ENCODE measurements at places on chromosomes 4 and X.
A peak's percentile ranks its signal among the peaks of the same experiment; 100 is the strongest.

GRCh38 chr4:153349206-153349805 lies 4.8 kb downstream of the MND1 start:
- DNase-seq = peak; percentile 61

GRCh38 chr4:10180927-10181744 lies 64.5 kb upstream of the WDR1 start:
- DNase-seq = peak; percentile 26

- no peak for DNase-seq
Measured at GRCh38 chr4:22030881-22031280, 82.3 kb upstream of the KCNIP4 start.

DNA sequence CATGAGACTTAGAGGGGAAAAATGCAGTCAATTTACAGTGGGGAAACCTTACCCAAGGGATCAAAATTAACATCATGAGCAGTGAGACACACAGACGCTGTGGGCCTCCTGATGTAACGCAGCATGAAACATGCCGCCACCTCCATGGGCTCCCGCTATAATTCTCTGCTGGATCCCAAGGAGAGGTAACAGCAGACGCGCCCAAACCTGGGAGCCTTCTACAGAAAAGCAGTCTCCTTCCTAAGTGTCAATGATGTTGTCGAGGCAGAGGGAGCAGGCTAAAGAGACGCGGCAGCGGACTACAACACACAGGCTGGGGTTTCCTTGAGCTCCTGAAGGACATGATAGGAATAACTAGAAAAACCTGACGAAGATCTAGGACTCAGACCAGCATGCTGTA lies 142.3 kb downstream of the AFAP1 start:
- no peak for DNase-seq

DNA sequence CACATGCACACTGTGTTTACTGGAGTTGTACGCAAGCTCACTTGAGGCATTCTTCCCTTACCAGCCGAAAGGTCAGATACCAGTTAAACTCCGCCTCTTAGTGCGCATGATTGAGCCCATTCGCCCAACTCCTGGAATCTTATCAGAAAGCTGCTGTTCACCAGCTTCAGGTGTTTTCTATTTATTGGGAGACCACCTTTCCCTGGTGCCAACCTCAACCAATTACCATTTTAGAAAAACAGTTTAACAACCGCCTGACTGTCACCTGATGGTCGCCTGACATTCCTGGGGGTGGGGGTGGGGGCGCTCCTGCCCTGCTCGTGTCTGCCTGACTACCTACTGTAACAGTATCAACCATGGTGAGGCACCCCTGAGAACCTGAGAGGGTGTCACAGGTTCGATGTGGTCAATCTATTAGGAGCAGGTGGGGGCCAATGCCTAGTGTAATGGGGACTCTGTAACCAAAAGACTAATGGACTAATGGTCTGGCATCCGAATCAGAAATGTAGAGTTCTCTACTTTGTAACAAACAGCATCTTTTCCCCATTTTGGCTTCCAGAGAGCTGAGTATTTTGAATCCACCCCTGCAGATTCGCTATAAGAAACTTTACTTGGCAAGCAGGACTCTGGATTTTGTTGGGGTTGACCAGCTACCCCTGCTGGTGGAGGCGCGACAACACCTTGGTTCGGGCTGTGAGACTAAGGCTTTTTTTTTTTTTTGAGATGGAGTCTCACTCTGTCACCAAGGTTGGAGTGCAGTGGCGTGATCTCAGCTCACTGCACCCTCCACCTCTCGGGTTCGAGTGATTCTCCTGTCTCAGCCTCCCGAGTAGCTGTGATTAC lies 58.2 kb upstream of the ZNF157 start:
- DNase-seq = peak; percentile 65

GRCh38 chrX:114964374-114964773 lies 53.0 kb downstream of the IL13RA2 start:
- no peak for DNase-seq

DNA sequence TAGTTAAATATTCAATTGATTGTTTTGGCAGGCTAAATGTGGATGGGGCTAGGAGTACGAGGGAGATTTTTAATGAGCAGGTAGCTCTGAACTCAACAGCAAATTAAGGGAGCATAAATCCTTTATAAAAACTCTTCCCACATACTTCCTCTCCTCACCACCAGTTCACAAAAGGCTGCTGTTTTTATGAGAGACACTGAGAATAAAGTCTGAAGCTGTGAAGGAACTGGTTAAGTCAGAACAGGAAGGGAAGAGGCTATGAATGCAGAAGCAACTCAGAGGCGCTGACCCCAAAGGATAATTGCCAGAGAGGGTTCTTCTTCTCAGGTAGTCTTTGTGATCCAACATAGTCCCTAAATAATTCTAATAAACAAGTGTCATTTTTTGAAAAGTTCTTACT lies 406.1 kb downstream of the GPM6A start:
- no peak for DNase-seq

DNA sequence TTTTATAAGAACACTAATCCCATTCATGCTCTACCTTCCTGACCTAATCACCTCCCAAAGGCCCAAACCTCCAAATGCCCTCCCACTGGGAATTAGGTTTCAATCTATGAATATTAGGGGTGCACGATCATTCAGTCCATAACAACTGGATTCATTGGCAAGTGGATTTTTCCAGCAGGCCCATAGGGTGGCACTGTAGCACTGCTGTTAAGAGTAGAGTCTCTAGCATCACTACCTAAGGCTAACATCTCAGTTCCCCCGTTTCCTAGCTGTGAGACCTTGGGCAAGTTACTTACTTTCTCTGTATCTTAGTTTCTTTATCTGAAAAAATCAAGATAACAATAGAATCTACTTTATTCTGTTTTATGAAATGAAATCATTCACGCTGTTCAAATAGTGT lies 315.8 kb downstream of the STIM2 start:
- DNase-seq = no peak

DNA sequence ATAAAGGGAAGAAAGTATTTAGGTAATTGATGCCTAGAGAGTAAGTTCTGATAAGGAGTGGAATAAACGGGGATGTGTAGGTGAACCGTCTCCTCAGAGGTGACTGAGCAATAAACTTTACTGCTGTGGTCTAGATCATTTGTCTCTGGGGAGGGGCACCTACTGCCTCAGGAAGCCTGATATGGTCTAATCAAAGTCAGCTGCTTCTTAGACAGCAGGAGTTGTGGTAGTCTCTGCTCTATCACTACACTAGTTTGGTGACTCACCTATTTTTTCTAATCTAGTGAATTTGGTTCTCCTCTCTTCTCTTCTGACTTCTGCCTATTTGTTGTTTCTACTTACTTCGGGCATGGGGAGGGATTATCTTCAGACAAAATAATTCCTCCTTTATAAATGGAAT lies 95.1 kb upstream of the STIM2 start:
- peak; percentile 17 for DNase-seq

DNA sequence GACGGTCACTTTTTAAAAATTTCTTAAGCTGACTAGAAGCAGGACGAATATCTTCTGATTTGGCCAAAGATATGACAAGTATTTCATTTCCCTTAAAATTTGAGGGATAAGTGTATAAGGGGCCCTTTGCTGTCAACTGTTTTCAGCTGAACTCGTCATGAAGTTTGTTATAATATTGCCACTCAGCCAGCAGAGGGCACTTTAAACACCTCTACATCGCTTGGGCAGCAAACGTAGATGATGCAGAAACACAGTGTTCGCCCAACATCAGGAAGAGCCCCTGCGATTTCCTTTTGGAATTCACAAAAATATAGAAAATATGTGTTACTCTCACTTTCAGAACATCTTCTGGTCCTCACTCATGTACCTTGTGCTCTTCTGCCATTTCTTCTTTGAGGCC lies 435.7 kb upstream of the FMR1 start:
- DNase-seq = no peak

GRCh38 chr4:173121076-173121561 lies 47.5 kb upstream of the GALNT7 start:
- peak; percentile 66 for DNase-seq

DNA sequence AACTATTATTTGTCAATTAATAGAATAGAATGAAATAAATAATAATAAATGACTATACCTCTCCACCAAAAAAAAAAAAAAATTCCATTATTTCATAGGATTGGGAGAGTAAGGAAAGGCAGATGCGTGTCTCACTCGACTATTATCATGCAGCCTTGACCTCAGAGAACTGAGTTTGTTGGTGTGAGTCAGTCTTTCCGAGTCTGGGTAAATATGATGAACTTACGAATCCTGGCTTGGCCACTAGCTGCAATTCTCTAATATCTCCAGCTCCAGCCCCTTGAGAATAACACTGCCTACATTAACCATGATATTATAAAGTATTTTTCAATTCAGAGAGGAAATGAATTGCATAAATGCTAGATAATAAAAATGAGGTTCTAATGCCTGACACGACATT lies 46.6 kb upstream of the DHX15 start:
- DNase-seq = no peak

- no peak for DNase-seq
Measured at GRCh38 chrX:133563705-133564104, 148.4 kb upstream of the GPC4 start.

GRCh38 chr4:39729557-39729956 lies 31.6 kb downstream of the UBE2K start:
- peak; percentile 49 for DNase-seq

GRCh38 chrX:13257223-13258051 lies 62.4 kb downstream of the ATXN3L start:
- no peak for DNase-seq

GRCh38 chr4:169311643-169312365 lies 41.0 kb upstream of the SH3RF1 start:
- peak; percentile 69 for DNase-seq

GRCh38 chrX:43211570-43211969 lies 433.6 kb upstream of the PPP1R2C start:
- no peak for DNase-seq

- DNase-seq = peak; percentile 67
Measured at GRCh38 chrX:110403441-110404238, 45.0 kb downstream of the RTL9 start.

GRCh38 chrX:133852837-133853356 lies 132.5 kb downstream of the GPC3 start:
- DNase-seq = no peak

- peak; percentile 68 for DNase-seq
Measured at GRCh38 chrX:93673056-93673868, at the start of gene NAP1L3. Gene NAP1L3, minus strand, starts transcription at chrX:93673578. Its CDS starts 274 bp downstream, at chrX:93673304.

DNA sequence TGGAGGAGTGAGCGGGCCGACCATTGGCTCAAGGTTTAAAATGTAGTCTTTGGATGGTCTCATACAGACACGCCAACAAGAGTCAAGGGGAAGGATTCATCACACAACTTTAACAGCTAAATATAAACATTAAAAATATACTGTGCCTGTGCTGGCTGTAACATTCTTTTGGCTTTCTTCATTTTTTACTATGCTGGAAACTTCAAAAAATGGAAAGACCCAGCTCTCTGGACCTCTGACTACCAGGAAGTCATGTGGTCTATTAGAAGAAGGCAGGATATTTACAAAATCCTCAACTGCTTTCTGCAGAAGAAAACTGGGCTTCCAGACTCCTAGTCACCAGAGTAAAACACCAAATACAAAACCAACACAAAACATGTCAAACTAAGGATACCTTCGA lies 49.8 kb upstream of the KLF3 start:
- DNase-seq = no peak

DNA sequence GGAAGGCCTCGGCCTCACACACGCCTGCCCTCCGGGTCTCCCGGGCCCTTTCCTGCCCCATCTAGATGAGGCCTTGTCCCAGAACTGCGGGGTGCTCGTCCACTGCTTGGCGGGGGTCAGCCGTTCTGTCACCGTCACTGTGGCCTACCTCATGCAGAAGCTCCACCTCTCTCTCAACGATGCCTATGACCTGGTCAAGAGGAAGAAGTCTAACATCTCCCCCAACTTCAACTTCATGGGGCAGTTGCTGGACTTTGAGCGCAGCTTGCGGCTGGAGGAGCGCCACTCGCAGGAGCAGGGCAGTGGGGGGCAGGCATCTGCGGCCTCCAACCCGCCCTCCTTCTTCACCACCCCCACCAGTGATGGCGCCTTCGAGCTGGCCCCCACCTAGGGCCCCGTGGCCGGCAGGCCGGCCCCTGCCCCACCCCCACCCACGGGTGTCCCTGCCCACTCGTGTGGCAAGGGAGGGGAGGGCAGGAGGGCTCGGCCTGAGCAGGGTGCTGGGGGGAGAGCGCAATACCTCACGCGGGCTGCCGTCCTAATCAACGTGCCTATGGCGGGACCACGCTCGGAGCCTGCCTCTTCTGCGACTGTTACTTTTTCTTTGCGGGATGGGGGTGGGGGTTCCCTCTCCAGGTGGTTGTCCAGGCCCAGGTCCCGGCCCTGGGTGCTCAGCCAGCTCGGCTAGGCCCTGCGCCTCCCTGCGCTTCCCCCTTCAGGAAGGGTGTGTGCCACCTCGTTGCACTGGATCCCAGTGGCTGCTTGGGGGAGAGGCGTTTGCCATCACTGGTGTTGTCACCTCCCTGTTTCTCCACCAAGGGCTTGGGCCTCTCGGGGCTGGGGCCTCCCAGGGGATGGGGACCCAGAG lies 3.1 kb downstream of the DUSP9 start:
- no peak for DNase-seq

DNA sequence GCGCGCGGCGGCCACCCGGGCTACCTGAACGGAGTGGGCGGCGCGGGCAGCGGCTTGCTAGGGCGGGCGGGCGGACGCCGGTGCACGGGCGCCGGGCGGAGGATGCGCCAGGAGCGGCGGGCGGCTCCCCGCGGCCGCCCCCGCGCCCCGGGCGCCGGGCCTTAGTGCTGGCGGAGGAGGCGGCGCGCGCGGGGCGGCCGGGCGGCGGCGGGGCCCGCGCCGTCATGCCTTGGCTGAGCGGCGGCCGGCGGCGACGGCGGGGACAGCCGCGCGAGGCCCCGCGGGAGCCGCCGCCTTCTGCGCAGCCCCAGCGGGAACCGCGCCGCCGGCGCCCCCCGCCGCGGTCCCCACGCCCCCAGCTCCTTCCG lies 48.2 kb downstream of the CLDN34 start:
- DNase-seq = no peak

- no peak for DNase-seq
Measured at GRCh38 chrX:10352536-10352935, 195.8 kb downstream of the CLCN4 start.

- peak; percentile 14 for DNase-seq
Measured at GRCh38 chrX:12617241-12617640, 174.0 kb upstream of the PRPS2 start.

- DNase-seq = no peak
Measured at GRCh38 chrX:43961699-43962098, 11.5 kb downstream of the NDP start.

DNA sequence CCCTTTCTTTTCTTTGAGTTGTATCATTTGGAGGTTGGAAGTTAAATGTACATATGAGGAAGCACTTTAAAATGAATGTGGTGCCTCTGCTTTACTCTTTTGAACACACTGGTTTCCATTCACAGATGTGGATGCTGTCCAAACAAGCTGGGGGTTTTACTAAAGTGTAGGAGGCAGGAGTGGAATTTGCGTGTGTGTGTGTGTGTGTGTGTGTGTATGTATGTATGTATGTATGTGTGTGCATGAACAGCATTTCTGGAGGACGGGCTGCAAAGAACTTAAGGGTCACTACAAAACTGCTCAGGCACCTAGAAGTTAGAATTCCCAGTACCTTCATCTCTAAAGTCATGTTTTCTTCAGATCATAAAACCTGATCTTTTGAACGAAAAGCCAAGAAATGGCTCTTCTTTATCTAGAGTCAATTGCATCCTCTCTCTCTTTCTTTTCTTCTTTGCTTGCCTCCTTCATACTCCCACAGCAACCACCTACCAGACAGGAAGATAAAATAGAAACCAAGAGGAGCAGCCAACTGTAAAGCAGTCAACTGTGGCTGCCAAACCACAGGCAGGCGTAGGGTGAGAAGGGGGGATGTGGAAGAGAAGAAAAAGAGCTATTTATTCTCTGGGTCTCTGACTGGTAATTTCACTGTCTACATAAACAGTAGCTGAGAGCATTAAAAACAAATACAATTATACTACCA lies 177.0 kb upstream of the RASGEF1B start:
- no peak for DNase-seq

- peak; percentile 71 for DNase-seq
Measured at GRCh38 chr4:134201216-134202161, at the start of gene PABPC4L. Gene PABPC4L, minus strand, starts transcription at chr4:134201789. Its CDS starts 770 bp downstream, at chr4:134201019.
